Liver (tissue), 10 donors: ENCODE measurements at places on chromosomes 7 and 10. TPM values are rescaled to one million over a fixed set of nuclear protein-coding genes. Genes with fewer than 3 reads are reported as not detected.

- no peak overlapping the region for H3K27ac ChIP-seq
- no peak overlapping the region for H3K4me3 ChIP-seq
Measured at GRCh38 chr7:137933270-137934017, 68.4 kb downstream of the CREB3L2 start.

GRCh38 chr7:13911909-13912308 lies 77.6 kb downstream of the ETV1 start:
- no peaks in the 10 kb centered on the region for H3K27me3 ChIP-seq
- no peak for DNase-seq

The HOXA2 gene
- 0.05 TPM for total RNA-seq

The ACSL5 gene
- total RNA-seq, result 201 TPM

- no peak for DNase-seq
- H3K27me3 ChIP-seq, result no peaks in the 10 kb centered on the region
- H3K36me3 ChIP-seq, result no peaks in the 10 kb centered on the region
- H3K27ac ChIP-seq, result no peak overlapping the region
- H3K4me1 ChIP-seq, result no peaks in the 10 kb centered on the region
- no peak overlapping the region for H3K4me3 ChIP-seq
Measured at GRCh38 chr10:28219251-28219650, 83.6 kb downstream of the MPP7 start.

- no peaks in the 10 kb centered on the region for H3K36me3 ChIP-seq
- DNase-seq, result no peak
- H3K4me3 ChIP-seq, result no peak overlapping the region
- no peaks in the 10 kb centered on the region for H3K4me1 ChIP-seq
- H3K27me3 ChIP-seq, result no peaks in the 10 kb centered on the region
Measured at GRCh38 chr10:4313051-4313450, 513.0 kb upstream of the AKR1E2 start.

DNA sequence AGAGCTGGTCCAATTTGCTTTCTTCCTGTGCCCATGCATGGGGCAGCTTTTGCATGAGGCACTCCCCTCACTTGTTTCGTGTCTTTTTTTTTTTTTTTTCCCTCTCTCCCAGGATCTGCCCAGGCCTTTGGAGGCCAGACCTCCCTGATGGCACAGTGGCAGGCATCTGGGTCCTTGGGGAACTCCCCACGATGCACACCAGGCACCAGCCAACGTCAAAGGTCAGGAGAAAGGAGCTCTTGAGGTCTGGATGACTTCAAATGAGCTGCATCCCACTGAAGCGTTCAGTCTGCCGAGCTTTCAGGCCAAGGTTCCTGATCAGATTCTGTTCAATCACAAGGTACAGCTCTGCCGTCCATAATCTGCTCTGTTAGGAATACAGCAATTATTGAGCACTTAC lies 97.2 kb upstream of the CARD11 start:
- no peaks in the 10 kb centered on the region for H3K36me3 ChIP-seq
- no peaks in the 10 kb centered on the region for H3K4me1 ChIP-seq
- no peak for DNase-seq
- H3K4me3 ChIP-seq, result no peak overlapping the region
- peaks cover 3% of the 10 kb centered on the region for H3K27me3 ChIP-seq
- H3K27ac ChIP-seq, result no peak overlapping the region

DNA sequence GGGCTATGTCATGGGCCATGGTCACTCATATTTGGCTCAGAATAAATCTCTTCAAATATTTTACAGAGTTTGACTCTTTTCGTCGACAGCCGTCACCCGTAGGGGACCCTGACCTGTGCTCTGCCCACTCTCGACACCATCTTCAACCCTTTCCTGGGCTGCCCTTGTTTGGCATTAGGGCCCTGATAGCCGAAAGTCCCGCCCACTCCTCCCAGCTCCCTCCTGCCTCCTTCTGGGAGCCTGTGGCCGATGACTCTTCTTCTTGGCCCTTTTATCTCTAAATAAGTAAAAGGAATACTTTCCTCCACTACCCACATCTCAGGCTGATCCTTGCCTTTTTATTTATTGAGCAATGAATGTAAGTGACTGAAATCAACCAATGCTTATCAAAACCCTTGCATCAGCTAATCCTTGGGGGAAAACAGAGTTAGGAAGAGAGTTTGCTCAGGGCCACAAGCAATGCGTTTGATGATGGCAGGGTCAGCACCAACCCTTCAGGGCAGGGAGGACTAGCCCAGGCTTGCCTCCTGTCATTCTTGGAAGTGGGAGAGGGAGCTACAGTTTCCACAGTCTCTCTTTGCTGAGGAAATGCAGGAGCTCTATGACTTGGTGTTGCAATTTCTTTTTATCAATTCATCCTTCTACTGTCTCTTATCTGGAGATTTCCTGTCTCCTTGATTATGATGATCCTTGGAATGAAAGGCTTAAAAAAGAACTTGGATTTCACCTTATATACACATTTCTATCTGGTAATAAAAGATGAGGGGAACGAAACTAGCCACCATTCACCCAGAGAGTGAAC lies 218.2 kb upstream of the PODXL start:
- no peaks in the 10 kb centered on the region for H3K36me3 ChIP-seq
- H3K27ac ChIP-seq, result no peak overlapping the region
- H3K27me3 ChIP-seq, result no peaks in the 10 kb centered on the region
- no peak overlapping the region for H3K4me3 ChIP-seq
- no peaks in the 10 kb centered on the region for H3K4me1 ChIP-seq

DNA sequence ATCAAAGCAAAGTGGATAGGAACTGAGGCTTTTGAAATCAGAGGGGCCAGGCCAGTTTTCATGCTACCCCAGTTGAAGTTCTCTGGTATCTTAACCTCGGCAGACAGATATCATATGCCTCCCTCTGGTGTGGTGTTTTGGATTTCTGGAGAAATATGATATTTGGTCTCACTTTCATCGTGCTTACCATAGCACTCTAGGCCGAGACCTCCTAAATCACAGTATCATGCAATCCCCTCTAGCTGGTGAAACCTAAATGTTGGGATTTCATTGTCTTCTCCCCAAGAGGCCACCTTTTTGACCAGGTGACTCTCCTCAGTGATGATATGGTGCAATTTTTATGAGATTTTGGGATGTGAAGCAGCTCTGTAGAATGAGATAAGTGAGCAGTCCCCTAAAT lies 183.5 kb downstream of the CREB5 start:
- H3K27ac ChIP-seq, result no peak overlapping the region
- DNase-seq, result no peak
- no peaks in the 10 kb centered on the region for H3K36me3 ChIP-seq
- no peaks in the 10 kb centered on the region for H3K4me1 ChIP-seq
- no peak overlapping the region for H3K4me3 ChIP-seq

The SLC26A3 gene
- total RNA-seq, result 0.19 TPM

DNA sequence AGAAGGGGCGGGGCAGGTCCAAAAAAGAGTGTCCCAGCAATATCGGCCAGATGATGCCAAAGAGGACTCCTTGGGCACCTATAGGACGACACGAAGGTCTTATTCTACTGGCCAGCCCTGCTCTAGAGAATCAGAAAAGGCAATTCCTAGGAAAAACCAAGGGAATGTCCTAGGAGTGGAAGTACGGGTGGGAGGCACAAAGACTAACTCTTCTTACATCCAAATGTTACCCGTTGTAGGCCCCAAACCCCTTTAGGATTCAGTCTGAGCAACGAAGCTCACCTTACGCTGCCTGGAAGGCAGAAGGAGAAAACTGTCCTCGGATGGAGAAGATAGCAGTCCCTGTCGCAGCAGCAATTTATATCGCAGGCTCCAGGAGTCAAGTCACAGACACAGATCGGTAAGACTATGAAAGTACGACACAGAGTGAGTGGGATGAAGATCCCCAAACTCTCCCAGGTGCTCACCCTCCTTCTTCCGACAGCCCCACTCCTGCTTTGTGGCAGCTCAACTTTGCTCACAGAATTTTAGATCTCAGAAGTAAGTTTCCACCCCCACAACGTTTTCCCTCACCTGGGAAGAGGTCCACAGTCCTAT lies 558 bp downstream of the TCTN3 start:
- H3K4me1 ChIP-seq, result peaks cover 3% of the 10 kb centered on the region
- DNase-seq, result no peak
- peak overlapping the region; percentile 87 for H3K4me3 ChIP-seq
- H3K36me3 ChIP-seq, result peaks cover 8% of the 10 kb centered on the region

- DNase-seq, result no peak
- no peaks in the 10 kb centered on the region for H3K4me1 ChIP-seq
- no peaks in the 10 kb centered on the region for H3K27me3 ChIP-seq
- H3K36me3 ChIP-seq, result no peaks in the 10 kb centered on the region
- no peak overlapping the region for H3K4me3 ChIP-seq
Measured at GRCh38 chr7:42069590-42069989, 167.4 kb downstream of the GLI3 start.

GRCh38 chr7:73522105-73522872 lies at the start of gene BAZ1B:
Gene BAZ1B, minus strand, starts transcription at chr7:73522293. Its CDS starts 360 bp downstream, at chr7:73521933.
- H3K4me3 ChIP-seq, result peak within 1 kb of the TSS; percentile 78
- H3K36me3 ChIP-seq, result no peaks in the 10 kb centered on the region
- DNase-seq, result peak; percentile 95
- H3K27ac ChIP-seq, result peak within 1 kb of the TSS; percentile 75
- no peaks in the 10 kb centered on the region for H3K27me3 ChIP-seq

The ACTL6B gene
- not detected for total RNA-seq

- no peak overlapping the region for H3K27ac ChIP-seq
- no peaks in the 10 kb centered on the region for H3K36me3 ChIP-seq
- H3K4me3 ChIP-seq, result no peak overlapping the region
- H3K4me1 ChIP-seq, result no peaks in the 10 kb centered on the region
Measured at GRCh38 chr7:14905764-14906163, 3.2 kb upstream of the DGKB start.

The CDK14 gene
- total RNA-seq, result 12.4 TPM

DNA sequence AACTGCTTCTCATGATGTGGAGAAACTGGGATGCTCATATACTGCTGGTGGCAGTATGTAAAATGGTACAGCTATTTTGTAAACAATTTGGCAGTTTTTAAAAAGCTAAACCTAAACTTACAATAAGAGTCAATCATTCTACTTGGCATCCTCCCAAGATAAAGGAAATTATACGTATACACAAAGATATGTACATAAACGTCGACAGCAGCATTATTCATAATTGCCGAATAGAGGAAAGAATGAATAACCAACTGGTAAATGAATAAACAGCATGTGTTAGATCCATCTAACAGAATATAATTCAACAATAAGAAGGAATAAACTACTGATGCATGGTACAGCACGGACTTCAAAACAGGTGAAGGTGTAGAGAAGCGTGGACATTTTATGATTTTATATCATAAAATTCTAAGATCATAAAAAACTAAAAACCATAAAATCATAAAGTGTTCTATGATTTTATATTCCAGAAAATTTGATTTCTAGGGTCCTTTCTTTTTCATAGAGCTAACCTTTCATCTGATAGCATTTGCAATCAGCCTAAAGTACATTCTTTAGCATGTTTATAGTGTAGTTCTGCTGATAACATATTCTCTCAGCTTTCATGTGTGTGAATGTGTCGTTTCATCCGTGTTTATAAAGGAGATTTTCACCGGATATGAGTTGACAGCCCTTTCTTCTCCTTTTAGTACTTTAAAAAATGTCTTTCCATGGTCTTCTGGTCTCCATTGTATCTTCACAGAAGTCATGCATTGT lies 261.5 kb downstream of the DIP2C start:
- DNase-seq, result no peak
- no peaks in the 10 kb centered on the region for H3K4me1 ChIP-seq
- H3K4me3 ChIP-seq, result no peak overlapping the region
- no peaks in the 10 kb centered on the region for H3K36me3 ChIP-seq
- no peak overlapping the region for H3K27ac ChIP-seq

The ANXA8L1 gene
- total RNA-seq, result 0.09 TPM

The LZTS2 gene
- 9.9 TPM for total RNA-seq

DNA sequence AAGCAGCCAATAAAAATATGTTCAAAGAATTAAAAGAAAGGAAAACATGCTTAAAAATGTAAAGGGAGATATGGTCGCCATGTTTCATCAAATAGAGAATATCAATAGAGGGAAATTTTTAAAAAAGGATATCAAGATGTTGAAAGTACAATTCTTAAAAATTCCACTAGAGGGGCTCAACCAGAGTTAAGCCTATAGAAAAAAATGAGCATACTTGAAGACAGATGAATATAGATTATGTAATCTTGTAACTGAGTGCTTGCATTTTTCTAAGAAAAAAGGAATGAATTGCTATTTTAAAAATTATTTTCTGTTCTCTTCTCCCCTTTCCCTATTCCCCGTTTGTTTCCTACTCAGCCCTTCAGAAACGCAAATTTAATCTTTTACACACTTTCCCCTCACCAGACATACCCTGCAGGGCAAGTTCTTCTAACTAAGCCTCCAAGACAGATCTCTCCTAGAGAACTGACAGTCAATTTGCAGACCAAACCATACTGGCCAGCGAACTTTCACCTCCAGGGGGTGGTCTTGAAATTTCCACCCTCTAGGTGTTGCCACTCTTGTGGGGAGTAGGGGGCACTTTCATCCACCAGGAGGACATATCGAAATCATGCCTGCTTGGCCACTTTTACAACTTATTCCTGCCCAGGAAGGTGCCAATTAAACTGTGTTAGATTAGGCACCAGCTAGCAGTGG lies 67.7 kb downstream of the NSUN6 start:
- no peak for DNase-seq
- H3K4me1 ChIP-seq, result no peaks in the 10 kb centered on the region
- no peaks in the 10 kb centered on the region for H3K27me3 ChIP-seq
- H3K4me3 ChIP-seq, result no peak overlapping the region

DNA sequence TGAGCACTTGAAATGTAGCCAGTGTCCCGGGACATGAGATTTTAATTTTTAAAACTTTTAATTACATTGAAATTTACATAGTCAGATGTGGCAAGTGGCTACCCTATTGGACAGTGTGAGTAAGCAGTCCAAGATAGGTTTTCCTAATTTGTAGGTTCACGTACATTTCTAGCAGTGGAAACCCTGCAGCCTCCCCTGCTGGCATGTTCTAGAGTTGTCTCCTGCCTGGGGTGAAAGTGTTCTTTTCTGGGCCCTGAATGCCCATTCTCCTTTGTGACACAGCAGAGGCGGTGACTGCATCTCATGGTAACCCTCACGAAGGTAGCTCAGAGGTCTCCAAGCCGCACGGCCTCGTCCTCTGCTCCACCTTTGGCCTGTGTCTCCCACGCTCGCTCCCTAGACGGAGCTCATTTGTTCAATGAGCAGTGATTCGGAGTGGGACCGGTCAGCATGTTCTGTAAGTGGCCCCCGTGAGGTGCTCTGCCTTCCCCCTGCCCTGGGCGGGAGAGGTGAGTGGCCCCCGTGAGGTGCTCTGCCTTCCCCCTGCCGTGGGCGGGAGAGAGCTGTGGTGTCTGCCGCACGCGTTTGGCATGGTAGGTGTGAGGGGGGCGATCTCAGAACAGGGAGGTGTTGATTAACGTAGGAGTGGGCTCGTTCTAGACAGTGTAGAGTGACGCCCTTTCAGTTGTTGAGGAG lies 18.0 kb downstream of the WDR37 start:
- DNase-seq, result no peak
- no peaks in the 10 kb centered on the region for H3K27me3 ChIP-seq
- H3K27ac ChIP-seq, result no peak overlapping the region
- H3K36me3 ChIP-seq, result peaks cover 15% of the 10 kb centered on the region

GRCh38 chr10:73838008-73838567 lies 26.7 kb upstream of the NDST2 start:
- H3K27ac ChIP-seq, result no peak overlapping the region
- H3K36me3 ChIP-seq, result peaks cover 3% of the 10 kb centered on the region
- peaks cover 18% of the 10 kb centered on the region for H3K4me1 ChIP-seq

The SPDYE16 gene
- 0.28 TPM for total RNA-seq
